CD4-positive, alpha-beta T cell treated with Interleukin-2 at 100 ng/mL for 4 hours (primary cell): ENCODE measurements at places on chromosomes 4 and X.

DNA sequence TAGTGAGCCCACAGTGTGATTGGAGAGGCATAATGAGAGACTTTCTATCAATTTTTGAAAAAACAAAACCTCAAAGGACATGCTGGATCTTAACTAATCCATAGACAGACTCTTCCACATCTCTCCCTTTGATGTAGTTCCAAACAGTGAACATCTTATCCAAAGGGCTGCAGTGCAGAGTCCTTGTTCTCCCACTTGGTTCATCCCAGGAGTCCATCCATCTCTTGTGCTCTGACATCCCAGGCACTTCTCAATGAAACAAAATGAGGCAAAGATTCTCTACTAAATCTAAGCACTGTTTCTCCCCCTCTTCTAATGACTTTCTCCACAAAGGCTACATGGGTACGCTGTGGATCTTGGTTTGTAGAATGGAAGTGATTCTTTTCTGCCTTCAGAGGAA lies 8.3 kb downstream of the SHROOM3 start:
- no peak for DNase-seq

GRCh38 chrX:115023139-115023538 lies 5.7 kb upstream of the IL13RA2 start:
- no peak for DNase-seq

GRCh38 chr4:7101692-7102515 lies 34.0 kb upstream of the GRPEL1 start:
- DNase-seq = peak; percentile 47

DNA sequence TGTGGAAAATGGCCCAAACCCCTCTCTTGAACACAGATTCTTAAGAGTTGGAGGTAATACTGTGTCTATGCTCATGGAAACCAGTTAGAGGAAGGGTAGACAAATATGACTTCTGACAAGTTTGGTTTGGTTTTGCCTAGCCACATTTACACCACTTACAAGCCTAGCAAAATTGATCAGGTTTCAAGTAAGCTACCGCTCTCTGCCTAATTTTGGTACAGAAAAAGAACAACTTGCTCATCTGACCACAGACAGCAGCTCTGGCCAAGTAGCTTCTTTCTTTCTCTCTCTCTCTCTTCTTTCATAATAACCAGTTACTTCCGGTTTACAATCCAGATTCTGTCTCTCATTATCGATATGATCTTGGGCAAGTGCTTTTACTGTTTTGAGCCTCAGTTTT lies 260.0 kb downstream of the GLUD2 start:
- DNase-seq = no peak

GRCh38 chrX:129755779-129756650 lies 17.2 kb downstream of the XPNPEP2 start:
- peak; percentile 37 for DNase-seq

- DNase-seq = no peak
These were observed 129.7 kb downstream of the FRAS1 start for GRCh38 chr4:78186597-78187543.
